ENCODE measurements at places on chromosomes 7 and 10.

DNA sequence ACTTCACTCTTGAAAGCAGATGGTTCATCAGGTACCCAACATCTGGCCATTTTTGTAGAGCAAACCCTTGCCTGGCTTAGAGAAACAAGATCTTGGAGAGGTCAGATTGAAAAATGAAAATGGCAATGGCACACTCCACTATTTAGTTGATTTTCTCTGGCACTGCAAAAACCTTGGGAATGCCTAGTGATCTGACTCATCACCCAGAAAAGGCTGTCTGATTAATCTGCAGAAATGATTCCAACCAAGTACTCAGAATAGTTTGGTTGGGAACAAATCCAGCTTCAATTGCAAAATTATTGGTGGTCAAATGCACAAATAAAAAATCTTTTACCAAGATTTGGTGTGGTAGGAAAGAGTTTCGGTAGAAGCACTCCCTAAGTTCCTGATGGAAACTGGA is 351.2 kb downstream of the PHTF2 start:
- DNase-seq: no peak

GRCh38 chr7:19116121-19117090 is 1.0 kb downstream of the TWIST1 start:
- no peak for DNase-seq

DNA sequence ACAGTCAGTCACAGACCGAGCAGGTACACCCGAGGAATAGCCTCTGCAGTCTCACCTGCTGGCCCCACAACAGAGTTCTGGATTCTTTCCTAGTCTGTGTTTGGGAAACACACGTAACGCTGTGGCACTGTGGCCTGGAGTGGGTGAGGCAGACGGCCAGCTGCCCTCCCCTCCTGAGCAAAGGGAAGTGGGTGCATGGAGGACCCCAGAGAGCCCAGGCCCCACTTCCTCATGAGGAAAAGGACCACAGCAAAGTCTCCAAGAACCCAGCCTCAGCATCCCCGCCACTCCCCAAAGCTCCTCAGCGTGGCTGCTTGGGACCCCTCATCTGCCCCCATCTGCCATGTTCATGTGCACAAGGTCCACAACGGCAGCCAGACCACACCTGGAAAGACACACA is 530.2 kb downstream of the PTPRN2 start:
- no peak for DNase-seq

DNA sequence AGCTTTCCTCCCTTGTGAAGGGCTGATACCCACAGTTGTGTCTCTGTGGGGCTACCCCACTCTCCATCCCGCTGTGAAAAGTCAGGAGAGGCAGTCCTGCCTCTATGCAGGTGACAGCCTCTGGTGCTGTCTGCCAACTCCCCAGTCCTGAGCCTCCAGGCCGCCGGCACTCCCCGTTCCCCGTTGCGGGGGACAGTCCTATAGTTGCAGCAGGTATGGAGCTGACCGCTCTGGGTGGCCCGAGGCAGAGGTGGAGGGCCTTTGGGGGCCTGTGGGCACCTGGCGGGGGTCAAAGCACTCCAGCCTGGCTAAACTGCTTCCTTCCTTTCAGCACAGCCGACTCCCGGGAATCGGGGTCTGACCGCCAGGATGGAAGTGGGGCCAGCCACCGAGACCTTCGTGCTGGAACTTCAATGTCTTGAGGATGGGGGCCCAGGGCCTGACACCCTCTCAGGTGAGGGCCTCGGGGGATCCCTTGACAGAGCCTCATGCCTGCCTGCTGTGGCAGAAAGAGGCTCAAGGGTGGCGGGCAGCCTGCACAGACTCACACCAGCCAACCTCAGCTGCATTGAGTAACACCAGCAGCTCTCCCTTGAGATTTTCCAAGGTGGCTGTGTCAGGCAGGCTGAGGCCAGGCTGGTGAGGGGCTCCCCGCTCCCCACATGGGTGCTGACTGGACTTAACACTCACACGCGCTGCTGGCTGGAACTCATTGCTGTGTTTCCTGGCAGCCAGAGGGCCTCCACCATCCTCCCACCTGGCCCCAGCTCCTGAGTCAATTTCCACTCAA is 1.6 kb downstream of the ZNF853 start:
- DNase-seq: no peak

GRCh38 chr10:66678521-66678920 is 247.3 kb upstream of the LRRTM3 start:
- DNase-seq: no peak

- DNase-seq: no peak
These were observed 638.2 kb upstream of the IGFBP3 start for GRCh38 chr7:46559194-46559832.

- no peak for DNase-seq
These were observed 123.6 kb downstream of the VTI1A start for GRCh38 chr10:112570585-112570984.

GRCh38 chr10:1869861-1870260 is 132.5 kb upstream of the ADARB2 start:
- DNase-seq: no peak

Data from pons (tissue), 1 donor.